ENCODE measurements at places on chromosomes 16 and 17.

DNA sequence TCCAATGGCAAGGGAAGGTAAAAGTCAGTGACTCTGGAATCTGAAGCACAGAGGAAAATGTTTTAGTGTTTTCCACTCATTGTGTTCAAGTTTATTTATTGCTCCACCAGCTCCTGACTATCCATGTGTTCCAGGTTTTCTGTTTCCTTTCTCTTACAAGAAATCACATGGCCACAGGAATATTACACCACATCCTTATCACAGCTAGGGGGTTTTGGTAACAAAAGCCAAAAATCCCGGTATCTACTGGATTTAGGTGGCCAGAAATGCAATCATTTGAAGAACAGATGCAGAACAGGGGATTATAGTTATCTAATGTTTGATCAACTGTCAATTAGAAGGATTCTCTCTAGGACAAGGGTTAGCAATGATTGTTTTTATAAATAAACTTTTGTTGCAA, 47.9 kb downstream of the STH start:
- DNase-seq, result no peak

DNA sequence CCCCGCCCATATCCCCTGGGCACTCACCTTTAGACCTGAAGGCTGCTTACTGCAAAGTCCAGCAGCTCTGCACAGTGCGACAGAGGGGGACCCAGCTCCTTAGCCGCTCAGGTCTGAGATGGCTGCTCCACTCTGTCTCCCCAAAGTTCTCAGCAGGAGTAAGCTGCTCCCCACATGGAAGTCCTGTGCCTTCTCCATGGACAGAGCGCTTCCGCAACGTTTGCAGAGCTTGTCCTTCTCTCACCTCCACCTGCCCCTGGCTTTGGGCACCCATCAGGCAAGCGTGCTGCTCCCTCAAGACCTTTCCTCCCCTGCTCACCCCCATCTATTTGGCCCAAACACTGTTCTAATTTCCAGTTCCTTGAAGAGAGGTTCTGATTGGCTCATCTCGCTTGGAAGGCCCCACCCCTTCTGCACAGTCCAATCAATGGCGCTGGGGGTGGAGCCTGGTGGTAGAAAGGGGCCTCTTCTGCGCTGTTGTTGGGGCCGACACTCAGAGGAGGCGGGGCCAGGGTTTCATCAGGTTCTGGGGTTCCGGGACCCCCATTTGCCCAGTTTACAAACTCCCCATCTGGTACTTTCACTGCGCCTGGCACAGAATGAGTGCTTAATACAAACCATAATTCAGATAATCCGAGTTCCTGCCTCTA, 137.2 kb downstream of the CYLD start:
- DNase-seq, result peak; percentile 29

DNA sequence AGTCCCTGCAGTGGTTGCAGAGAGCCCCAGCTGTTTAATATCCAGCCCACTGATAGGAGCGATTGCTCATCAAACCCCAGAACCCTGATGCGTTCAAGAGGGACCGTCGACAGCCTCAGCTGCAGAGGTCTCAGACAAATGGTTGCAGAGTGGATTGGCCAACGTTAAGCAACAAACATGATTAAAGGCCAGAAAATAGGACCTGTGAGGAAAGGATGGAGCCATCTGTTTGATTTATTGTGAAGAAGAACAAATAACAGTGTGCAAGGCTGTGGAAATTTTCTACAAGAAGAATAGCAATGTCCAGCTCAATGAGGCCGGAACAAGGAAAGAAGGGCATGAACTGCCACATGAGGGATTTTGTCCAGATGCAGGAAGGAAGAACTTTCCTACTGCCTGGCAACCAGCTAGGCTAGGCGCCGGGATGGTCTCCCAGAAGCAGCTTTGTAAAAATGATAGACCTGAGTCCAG, 138.4 kb upstream of the DNAH9 start:
- no peak for DNase-seq

- DNase-seq, result peak; percentile 72
Measured at GRCh38 chr17:47802341-47803022, 19.1 kb downstream of the OSBPL7 start.

DNA sequence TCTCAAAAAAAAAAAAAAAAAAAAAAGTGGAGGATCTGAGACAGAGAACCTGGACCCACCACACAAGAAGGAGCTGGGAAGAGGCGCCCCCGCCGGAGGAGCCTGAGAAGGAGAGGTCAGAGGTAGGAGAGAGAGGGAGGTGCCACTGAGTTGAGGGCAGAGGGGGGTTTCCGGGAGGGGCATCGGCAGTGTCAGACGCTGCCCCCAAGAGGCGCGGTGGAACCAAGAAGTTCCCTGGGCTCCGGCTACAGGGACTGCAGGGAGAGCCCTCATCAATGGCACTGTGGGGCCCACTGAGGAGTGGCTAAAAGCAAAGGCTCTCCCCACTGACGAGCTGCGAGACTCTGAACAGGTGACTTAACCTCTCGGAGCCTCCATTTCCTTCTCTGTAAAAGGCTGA, 4.2 kb downstream of the CCDC42 start:
- peak; percentile 71 for DNase-seq

DNA sequence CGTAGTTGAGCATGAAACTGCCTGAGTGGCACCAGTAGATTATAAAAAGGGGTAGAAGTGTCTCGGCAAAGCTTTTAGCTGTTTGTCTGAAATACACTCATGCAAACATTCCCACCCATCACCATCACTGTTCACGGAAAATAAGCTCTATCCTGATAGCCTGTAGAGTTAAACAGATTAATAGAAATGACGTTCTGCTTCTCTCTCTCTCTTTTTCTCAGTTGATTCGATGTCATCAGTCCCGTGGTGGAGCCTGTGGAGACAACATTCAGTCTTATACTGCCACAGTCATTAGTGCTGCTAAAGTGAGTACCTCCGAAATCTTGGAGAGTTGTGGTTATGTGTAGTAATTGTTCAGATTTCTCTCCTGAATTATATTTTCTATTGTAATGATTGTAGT, 224.7 kb downstream of the BCAS3 start:
- DNase-seq, result no peak

DNA sequence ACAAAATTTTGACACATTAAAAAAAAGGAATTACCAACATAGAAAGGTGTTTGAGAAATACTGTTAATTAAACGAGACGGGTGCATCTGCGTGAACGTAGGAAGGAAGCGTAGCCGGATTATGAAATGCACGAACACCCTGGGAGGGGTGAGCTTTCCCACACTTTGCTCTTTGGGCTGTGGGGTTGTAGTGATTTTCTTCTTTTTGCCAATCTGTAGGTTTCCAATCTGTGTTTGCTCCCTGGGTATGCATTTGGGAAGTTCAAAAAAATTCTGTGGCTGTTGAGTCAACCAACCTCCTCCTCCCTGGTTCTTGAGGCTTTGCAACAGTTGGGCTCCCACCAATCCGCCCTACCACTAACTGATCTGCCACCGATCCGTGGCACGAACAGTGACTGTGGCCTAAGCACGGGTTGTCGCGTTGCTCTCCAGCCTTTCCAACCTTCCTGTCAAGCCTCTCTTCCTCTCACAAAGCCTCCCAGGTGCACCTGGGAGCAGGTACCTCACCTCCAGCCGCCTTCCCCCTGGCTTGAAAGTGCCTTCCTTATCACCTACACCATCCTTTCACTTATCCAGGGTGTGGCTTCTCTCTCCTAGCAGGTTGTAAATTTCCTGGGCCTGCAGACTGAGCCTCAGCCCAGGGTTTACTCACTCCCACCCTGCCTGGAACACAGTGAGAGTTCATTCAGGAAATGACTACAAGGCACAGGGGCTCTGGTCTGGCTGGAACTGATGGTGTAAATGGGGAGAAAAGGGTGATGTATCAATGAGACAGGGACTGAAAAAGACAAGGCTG, 16.6 kb downstream of the RTN4RL1 start:
- DNase-seq, result no peak

GRCh38 chr17:17822189-17822588, 14.6 kb downstream of the SREBF1 start:
- DNase-seq, result no peak

- DNase-seq, result no peak
Measured at GRCh38 chr16:16022683-16023064, 73.3 kb downstream of the ABCC1 start.

- DNase-seq, result no peak
Measured at GRCh38 chr17:15409721-15410250, 57.6 kb downstream of the CDRT4 start.

DNA sequence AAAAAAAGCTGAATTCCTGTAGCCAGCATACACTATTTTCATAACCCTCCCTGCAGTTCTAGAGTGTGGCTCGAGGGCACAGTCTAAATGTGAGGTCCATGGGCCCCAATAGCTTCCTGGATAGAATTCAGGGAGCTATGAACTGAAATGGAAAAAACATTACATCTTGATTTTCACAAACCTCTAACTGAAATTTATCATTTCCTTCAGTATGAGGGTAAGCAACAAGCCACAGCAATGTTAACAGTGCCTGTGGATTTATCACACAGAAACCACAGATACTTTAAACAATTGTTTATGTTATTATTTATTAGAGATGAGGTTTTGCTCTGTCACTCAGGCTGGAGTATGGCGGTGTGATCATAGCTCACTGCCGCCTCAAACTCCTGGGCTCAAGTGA, 18.2 kb downstream of the TMEM92 start:
- no peak for DNase-seq
